ENCODE measurements at places on chromosomes 7 and 10. TPM values are rescaled to one million over a fixed set of nuclear protein-coding genes. Genes with fewer than 3 reads are reported as not detected.
A peak's percentile ranks its signal among the peaks of the same experiment; 100 is the strongest.

TWIST1 gene
- 33.2 TPM for total RNA-seq

GRCh38 chr10:63267414-63268148 is 134.5 kb downstream of the NRBF2 start:
- DNase-seq = peak; percentile 88

MYH16 gene
- total RNA-seq = not detected

- peak; percentile 1 for DNase-seq
These were observed 35.4 kb upstream of the KNDC1 start for GRCh38 chr10:133124357-133125211.

TMEM270 gene
- not detected for total RNA-seq

GRCh38 chr10:29479081-29479925 is 155.5 kb downstream of the SVIL start:
- DNase-seq = no peak

DNA sequence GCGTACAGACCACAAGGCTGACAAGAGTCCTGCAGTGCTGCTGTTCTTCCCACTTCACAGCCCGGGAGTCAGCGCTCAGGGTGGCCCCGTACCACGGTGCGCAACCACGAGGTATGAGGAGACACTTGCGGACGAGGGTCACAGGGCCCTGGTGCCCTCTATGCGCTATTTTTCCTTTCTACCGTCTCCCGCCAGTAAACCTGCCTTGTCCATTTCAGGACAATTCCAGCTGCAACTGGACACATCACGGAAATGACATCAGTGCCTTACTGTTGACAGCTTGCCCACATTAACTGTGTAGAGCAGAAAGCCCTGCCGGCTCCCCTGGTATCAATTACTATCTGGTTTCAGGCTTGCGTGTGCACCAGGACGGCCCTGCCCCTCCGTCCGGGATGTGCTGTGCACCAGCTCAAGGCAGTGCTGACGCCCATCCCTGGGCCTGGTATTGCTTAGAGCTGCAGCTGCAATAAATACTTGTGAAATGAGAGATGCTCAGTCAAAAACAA is 65.1 kb downstream of the ZRANB1 start:
- DNase-seq = no peak

ANKRD7 gene
- total RNA-seq = 1.4 TPM

GRCh38 chr7:101436221-101436735 is 73.6 kb downstream of the COL26A1 start:
- DNase-seq = no peak

- no peak for DNase-seq
These were observed 82.7 kb downstream of the ZRANB1 start for GRCh38 chr10:125024497-125025234.

ZNF862 gene
- total RNA-seq = 8.8 TPM

GRCh38 chr10:81179805-81180452 is 642.2 kb downstream of the SH2D4B start:
- DNase-seq = no peak

DNA sequence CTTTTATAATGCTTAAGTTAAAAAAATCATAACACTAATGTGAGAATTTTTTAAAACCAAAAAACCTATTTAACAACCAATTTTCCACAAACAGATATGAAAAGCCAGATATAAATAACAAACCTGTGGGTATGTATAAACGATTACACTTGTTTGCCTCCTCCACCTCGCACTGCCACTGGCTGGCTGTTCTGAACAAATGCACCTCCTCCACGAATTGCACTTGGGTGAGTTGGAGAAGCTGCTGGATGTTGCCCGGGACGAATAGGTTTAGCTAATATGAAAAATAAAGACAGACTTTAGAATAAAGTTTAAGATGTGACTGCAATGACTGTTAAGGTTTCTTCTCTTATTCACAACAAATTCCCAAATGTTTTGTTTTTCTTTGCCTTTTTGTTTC is 40.8 kb downstream of the KIF5B start:
- no peak for DNase-seq

GRCh38 chr10:102465466-102465865 is 14.1 kb upstream of the C10orf95 start:
- DNase-seq = no peak

- no peak for DNase-seq
These were observed 155.8 kb downstream of the REEP3 start for GRCh38 chr10:63677001-63677400.

IDI2 gene
- total RNA-seq = not detected

GRCh38 chr7:100859856-100860255 is 7.3 kb upstream of the TRIP6 start:
- DNase-seq = no peak

GRCh38 chr7:155589001-155589980 is 42.9 kb upstream of the CNPY1 start:
- no peak for DNase-seq

GRCh38 chr10:88721392-88721791 is 15.3 kb downstream of the LIPK start:
- no peak for DNase-seq

- no peak for DNase-seq
These were observed 26.8 kb downstream of the GAD2 start for GRCh38 chr10:26243351-26243720.

- DNase-seq = no peak
These were observed 54.9 kb downstream of the AKAP9 start for GRCh38 chr7:91995391-91996105.

DNA sequence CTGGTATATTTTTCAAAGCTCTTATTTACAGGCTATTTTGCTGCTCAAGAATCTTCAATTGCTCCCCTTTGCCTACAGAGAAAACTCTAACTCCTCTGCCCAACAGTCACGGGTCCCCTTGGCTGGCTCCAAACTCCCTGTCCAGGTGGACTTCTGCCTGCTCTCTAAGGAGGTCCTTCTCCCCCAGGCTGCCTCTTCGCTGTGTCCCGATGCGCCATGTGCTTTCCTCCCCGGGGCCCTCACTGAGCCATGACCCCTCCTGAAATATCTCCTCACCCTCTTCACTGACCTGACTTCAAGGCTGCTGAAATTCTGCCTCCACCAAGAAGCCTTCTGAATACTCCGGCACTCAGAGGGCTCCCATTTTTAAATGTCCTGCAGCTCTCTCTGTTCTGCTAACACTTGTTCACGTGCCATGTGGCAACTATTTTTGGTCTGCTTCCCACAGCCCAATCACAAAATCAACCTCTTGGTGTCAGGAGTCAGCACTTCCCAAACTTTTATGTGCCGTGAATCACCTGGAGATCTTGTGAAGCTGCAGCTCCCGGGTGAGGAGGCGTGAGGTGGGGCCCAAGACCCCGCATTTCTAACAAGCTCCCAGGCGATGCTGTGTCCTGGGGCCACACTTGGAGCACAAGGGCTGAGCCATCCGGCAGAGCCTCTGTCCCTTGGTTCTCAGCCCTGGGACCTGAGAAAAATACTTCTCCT is 85.7 kb upstream of the COL13A1 start:
- no peak for DNase-seq

CPA1 gene
- 0.45 TPM for total RNA-seq

DNA sequence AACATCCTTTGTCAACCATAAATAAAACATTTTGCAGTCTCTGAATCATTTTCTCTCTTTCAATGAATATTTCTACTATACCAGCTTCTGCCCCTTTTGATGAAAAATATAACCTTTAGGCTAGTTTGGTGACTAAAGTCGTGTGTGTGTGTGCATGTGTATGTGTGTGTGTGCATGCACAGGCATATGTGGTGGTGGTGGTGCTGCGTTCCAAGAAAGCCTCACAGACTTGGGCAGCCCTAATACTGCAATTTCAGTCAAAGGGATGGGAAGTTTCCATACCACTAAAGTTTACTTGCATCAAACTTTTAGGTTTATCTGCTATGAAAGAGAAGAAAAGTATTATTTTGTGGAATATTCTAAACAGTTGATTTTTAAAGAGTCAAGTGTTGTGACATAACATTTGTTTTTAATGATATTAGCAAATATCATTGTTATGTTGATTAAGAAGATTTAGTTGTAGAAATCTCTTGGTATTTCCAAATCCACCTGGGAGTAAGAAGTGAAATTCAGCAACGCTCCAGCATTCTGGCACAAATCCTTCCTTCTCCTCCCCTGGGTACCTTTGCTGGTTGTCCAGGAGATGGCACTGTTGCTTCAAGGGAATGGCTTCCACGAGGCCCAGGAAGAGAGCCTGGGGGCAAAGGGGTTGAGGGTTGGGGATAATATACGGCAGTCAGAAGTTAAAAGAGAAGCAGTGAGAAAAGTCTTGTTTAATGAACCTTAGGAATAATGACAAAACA is 41.5 kb downstream of the ASB4 start:
- DNase-seq = peak; percentile 63

DNA sequence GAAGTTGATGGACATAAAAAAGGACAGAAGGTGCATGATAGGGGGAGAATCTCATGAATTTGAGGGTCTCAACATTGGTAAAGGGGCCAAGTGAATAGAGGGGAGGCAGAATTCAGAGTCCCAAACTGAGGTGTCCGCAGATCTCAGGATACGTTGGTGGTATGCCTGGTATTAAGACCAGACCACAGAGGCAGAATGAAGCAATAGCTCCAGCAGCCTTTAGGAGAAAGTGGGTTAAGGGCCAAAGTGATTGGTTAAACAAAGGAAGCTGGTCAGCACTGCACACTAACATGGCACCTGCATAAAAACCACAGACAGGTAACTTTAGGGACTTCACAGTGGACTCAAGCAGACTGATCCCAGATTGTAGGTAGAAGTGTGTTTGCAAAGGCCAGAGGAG is 37.5 kb downstream of the MEST start:
- no peak for DNase-seq

DNA sequence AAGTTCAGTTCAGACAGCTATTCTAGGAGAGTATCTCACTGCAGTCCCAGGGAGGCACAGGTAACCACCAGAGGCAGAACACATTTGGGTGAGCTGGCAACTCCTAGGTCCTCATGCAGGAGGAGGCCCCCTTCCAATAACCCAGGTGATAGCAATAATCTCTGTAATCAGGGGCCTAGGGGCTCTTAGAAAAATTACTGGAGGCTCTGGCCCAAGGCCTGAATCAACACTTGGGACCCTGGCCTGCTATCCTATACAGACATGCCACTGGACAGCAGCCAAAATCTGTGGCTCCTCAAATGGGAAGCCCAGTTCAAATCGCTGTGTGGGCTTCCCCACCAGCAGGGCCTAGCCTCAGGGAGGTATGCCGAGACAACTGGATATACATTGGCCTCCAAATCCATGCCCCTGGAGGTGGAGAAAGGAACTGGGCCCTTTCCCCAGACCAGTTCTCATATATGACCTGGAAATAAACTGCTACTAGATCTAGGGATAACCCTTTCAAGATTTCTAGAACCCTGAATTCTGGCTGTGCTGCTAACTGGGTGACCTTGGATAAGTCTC is 1.6 kb downstream of the AVPI1 start:
- DNase-seq = peak; percentile 64

DNA sequence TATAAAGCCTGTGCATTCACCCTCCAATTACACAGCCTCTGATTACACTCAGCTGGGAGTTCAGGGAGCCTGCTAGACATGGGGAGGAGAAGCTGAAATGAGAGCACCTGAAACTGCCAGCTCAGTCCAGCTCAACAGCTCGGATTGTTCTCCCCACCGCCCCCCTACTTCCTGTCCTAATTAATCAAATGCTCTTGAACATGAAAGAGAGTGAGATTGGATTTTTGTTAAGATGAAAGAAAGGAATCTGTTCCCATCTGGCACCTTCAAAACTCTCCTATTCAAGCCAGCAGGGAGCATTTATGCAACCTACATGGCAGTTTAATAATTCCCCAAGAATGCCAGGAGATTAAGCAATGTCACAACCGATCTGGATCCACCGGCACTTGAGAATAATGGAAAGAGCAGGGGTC is 98.0 kb downstream of the NPSR1 start:
- DNase-seq = no peak

DNA sequence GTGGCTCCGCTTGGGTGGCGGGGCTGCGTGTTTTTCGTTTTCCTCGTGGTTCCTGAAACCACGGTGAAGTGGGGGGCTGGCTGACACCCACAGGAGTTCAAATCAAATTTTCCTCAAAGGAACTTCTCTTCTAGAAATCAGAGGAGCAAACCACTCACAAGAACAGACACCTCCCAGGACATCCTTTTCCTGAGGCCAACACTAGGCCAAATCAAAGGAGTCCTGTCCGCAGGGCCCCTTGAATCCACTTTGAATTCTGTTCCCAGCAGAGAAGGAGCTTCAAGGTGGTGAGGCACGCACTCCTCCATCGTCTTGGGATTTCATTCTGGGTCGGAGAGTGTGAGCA is 29.9 kb upstream of the ZNF273 start:
- DNase-seq = no peak

DNA sequence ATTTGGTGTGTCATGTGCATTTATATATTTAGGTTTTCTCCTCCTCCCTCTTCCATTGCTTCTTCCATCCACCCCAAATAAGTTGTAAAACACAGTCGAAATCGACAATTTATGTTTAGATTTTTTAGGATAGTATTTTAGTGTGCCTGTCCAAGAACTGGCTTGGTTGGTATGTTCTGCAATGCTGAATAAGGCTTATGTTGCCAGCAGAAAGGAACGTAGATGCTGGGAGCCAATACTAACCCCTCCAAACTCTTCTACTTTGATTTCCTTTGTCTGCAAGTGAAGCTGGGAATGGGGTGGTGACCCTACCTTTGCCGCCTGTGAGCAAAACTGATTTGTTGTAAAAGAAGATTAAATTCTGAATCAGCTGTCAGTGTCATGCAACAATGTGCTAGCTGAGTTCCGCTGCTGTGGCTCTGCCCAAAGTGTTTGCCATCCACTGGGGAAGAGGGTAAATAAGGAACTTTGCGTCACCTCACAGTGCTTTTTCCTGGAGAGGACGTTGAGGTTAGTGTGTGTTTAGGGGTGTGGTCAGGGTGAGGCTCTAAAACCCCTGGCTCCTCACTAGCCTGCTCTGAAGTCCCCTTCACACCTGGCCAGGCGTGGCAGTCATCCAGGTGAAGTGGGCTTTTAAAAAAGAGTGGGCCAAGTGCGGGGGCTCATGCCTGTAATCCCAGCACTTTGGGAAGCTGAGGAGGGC is 44.4 kb downstream of the TACC2 start:
- DNase-seq = no peak

GRCh38 chr7:116546916-116547315 is 22.1 kb downstream of the CAV1 start:
- no peak for DNase-seq

GRCh38 chr10:88651101-88651551 is 13.1 kb upstream of the LIPF start:
- peak; percentile 97 for DNase-seq

- no peak for DNase-seq
These were observed 61.9 kb downstream of the TMEM26 start for GRCh38 chr10:61391281-61391680.

GRCh38 chr7:2180081-2180480 is 52.7 kb downstream of the MAD1L1 start:
- no peak for DNase-seq

DNA sequence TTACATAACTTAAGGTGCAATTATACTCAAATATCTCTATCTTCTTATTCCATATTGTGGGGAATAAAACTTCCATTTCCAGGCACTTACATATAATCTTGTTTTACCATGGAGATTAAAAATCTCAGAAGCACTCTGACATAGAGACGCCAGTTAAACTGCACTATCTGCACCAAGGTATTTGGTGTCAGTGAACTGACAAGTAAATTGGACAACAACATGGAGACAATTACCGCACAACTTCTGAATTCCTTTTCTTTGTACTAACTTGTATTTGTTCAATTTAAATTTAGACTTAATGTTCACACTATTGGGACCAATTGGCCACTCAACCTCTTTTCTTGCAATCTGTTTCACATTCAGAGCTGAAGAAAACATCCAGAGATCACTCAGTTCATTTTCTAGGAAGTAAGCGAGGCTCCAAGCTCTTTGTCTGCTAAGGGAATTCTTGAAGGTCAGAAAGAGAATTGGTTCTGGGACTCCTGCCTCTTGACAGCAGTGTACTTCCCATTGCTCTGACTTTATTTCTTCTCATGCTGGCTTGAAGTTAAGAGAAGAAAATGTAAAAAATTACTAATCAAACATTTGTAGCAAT is 184.7 kb downstream of the CHCHD3 start:
- no peak for DNase-seq

Data from fibroblast of the aortic adventitia (primary cell).